ENCODE measurements at places on chromosomes 2 and 18.

- DNase-seq = no peak
Measured at GRCh38 chr2:236054621-236055305, 113.4 kb downstream of the GBX2 start.

- no peak for DNase-seq
Measured at GRCh38 chr2:142981069-142981378, 103.6 kb downstream of the KYNU start.

DNA sequence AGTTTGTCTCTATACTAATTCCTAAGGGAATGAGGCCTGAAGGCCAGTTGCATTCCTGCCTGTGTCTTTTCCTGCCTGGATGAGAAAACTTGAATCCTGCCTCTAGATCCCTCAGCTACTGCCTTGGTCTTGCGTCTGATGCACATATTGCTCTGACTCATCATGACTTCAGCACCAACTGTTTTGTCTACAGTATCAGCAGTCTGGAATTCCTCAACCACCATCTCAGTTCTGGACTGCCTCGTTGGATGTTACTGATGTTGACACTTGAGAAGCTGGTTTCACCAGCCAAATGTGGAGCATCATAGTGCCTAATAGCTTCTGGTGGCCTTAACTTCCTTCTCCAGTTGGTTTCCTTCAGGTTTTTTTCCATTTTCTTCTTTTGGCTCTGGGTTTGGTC, 211.0 kb downstream of the CTNNA2 start:
- no peak for DNase-seq

- DNase-seq = no peak
Measured at GRCh38 chr2:17646838-17647701, 106.5 kb downstream of the SMC6 start.

DNA sequence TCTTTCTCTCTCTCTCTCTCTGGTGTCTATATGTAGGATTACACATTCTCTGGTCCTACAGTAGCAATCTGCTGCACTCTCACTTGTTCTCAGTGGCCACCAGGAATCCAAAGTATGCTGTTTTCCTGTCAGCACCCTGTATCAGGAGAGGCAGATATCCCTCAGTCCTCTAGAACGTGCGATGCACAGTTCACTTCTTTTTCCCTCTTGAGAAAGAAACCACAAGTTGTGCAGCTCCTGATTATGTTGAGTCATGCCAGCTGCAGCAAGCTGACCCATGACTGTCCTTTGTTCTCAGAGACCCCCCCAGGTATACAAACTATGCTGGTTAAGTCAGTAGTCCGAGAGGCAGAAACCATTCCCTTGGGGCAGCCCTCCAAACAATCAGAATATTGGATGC, 54.6 kb downstream of the LANCL1 start:
- DNase-seq = peak; percentile 57

GRCh38 chr2:133676392-133677130, 108.3 kb upstream of the NCKAP5 start:
- DNase-seq = no peak

GRCh38 chr2:41020358-41020757, 568.5 kb upstream of the SLC8A1 start:
- no peak for DNase-seq

- peak; percentile 21 for DNase-seq
Measured at GRCh38 chr2:38750011-38750890, 910 bp downstream of the SRSF7 start.

GRCh38 chr2:30287857-30288513, 56.7 kb downstream of the LBH start:
- DNase-seq = no peak

- no peak for DNase-seq
Measured at GRCh38 chr2:10163498-10164486, 41.3 kb downstream of the RRM2 start.

GRCh38 chr18:46334868-46335281, 230.7 kb downstream of the HAUS1 start:
- no peak for DNase-seq

GRCh38 chr2:95700519-95700918, 108.7 kb downstream of the TRIM43 start:
- peak; percentile 46 for DNase-seq

DNA sequence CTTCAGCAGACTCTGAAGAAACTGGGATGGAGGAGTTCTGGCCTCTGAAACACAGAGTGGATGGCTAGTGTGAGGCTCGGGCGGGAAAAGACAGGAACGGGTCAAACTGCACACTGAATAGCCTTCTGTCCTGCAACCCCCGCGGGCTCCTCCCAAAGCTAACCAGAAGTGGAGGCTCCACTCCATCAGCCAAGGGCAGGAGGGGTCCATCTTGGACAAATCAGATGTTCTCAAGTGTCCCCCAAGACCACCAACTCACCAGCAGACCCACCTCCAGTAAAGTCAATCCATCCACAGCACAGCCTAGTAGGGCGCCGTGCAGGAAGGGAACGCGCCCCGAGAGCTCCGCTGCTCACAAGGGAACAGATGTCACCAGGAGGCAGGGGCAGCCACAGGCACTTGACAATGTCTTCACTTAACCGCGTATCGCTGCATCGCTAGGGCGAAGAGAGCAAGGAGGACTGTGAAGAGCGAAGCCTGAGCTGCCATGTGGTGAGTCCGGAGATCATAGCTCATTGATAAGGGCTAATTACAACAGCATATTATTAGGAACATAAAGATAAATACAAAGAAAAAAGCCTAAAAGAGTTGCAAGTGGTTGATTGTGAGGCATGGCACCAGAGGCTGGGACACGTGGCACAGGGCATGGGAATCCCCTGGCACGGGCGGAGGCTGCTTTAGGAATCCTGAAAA, 494.6 kb upstream of the MYT1L start:
- no peak for DNase-seq

GRCh38 chr2:70008290-70008689, 46.9 kb upstream of the ASPRV1 start:
- no peak for DNase-seq

- DNase-seq = peak; percentile 39
Measured at GRCh38 chr2:188519136-188519535, 227.5 kb downstream of the GULP1 start.

- no peak for DNase-seq
Measured at GRCh38 chr2:55431982-55432627, 12.4 kb upstream of the CCDC88A start.

- DNase-seq = no peak
Measured at GRCh38 chr18:21725201-21725600, 15.4 kb upstream of the MIB1 start.

DNA sequence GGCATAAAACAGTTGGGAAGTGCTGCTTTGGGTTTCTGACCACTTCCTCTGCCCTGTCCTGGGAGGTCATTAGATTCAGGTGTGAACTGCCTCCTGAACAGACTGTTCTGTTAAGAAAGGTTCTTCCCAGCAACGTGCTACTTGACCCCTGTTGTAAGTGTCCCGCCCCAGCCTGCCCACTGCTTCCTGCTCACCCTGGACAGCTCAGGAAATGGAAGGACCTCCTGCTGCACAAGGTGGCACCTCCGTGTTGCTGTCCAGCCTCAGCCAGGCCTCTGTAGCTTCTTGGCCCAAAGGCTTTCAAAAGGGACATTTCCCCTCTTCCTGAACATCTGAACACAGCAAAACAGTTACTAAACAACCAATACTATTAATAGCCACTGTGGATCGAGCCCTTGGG, 5.3 kb downstream of the TOGARAM2 start:
- DNase-seq = no peak

GRCh38 chr18:6877288-6877687, 147.8 kb downstream of the ARHGAP28 start:
- DNase-seq = no peak

GRCh38 chr2:137928547-137929518, 35.4 kb upstream of the HNMT start:
- peak; percentile 95 for DNase-seq

DNA sequence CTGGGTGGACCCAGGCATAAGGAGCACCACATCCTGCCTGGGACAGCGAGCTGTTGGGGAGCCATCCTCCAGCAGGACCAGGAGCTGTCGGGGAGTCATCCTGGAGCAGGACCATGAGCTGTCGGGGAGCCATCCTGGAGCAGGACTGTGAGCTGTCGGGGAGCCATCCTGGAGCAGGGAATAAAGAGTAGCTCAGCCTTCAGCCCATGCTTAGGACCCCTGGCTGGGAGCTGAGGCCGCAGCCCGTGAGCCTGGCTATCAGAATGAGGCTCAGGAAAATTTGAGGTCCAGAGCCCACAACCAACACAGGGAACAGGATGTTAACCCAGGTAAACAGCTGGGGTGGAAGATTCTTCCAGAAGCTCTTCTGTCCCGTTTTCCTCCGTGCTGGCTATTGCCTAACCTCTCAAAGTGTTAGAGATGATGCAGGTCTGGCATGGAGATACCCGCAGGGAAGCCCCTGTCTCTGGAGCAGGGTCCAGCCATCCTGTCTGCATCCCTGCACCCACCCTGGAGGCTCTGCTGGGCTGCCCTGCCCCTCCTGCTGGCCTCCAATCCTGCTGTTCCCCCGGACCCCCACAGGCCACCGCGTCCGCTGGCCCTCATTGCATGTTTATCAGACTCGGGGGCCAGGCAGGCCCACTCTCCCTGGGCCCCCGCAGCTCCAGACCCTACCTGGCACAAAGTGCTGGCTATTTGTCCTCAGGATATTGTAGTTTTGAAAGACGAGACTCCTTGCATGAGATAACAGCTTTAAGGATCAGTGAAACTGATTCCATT, 243.5 kb upstream of the MYT1L start:
- no peak for DNase-seq

- DNase-seq = no peak
Measured at GRCh38 chr18:72089432-72089831, 454.7 kb downstream of the CBLN2 start.

Data from NCI-H226 (cell line).